CD4-positive, alpha-beta T cell treated with Interleukin-6 for 4 hours (primary cell): ENCODE measurements at places on chromosomes 5 and 9.

DNA sequence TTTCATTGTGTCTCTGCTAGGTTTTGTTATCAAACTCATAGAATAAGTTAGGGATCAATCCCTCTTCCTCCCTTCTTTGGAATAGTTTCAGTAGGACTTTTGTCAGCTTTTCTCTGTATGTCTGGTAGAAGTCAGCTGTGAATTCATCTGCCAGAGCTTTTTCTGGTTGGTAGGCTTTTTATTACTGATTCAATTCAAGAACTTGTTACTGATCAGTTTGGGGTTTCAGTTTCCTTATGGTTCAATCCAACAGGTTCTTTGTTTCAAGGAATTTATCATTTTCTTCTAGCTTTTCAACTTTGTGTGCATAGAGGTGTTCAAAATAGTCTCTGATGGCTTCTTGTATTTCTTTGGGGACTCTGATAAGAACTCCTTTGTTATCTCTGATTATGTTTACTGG is 221.7 kb downstream of the FGF10 start:
- no peak for DNase-seq

- DNase-seq: no peak
Measured at GRCh38 chr9:123629531-123629930, 273.5 kb downstream of the CRB2 start.

DNA sequence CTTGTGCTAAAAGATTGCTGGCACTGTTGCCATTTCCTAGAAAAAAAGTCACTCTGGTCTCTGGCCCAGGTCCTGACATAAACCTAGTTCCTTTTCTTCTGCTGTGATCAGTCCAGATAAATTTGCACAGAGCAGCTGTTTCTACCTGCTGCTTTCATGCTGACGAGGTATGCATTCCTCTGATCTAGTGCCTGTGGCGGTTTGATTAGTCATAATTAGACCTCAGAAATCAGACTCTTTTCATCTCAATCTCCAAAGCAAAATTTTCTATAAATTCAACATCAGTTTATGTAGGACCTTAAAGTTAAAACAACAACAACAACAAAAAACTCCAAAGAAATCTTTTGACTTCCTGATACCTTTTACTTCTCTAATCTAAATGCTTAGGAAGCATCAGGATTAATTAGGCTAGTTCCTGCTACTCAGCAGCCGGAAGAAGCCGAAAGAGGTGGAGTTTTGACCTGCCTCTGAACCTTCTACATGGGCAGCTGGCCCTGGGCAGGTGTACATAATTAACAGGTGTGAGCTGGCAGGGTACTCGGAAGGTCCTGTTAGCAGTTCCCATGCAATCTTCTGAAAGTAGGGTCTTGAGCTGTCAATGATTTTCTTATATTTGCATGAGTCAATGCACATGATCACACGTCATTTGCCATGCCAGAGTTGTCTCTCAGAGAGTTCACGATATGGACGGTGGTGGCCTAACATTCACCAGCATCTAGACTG is 83.3 kb upstream of the CCDC112 start:
- DNase-seq: no peak

GRCh38 chr5:33608344-33609041 is 167.7 kb downstream of the TARS1 start:
- DNase-seq: no peak

GRCh38 chr5:60972231-60972630 is 27.2 kb downstream of the NDUFAF2 start:
- DNase-seq: no peak

DNA sequence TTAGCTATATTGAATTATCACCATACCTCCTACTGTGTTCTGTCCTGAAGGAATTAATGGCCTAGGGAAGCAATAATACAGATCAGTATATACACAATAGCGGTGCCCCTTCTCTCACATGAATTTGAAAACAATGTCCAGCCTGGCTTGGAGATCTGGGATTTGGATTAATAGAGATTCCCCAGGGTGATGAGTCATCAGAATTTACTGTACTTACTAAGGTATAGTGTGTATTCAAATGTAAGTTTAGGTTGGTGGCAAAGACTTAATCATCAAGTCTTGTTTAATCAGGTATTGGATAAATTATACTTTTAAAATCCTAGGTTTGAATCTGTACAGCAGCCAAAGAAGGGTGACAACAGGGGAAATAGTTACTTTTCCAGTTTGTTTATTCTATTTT is 121.5 kb downstream of the FEM1C start:
- no peak for DNase-seq

GRCh38 chr5:134289509-134290113 is 63.7 kb upstream of the PPP2CA start:
- peak; percentile 62 for DNase-seq

DNA sequence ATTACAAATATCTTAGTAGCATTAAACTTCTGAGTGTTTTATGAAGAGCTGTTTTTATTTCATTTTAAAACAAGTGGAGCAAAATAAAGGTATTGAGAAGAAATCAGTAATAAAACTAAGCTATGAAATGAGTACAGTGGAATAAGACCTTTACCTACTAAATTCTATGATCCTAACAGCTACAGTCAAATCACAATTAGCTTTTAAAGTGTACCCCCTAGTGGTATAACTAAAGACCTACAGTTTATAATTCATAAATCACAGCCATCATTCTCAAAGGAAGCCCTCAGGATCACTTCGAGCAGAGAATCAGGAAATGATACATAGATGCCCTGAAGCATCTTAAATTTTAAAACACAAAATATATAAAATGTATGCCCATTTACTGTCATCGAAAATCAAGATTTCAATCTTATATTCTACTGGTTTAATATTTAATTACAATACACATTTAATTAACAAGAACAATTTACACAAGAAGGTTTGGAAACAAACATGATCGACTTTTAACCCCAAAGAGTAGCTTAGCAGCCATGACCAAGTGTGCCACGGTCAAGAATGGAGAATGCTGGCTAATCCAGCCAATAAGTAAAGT is 12.3 kb downstream of the CCNH start:
- DNase-seq: no peak

- DNase-seq: no peak
Measured at GRCh38 chr5:169494941-169495548, 88.5 kb upstream of the SPDL1 start.
